ENCODE measurements at places on chromosomes 4 and X.

- DNase-seq = no peak
Observed at GRCh38 chr4:13329340-13329850, 154.7 kb downstream of the RAB28 start.

- no peak for DNase-seq
Observed at GRCh38 chr4:96228463-96228862, 388.6 kb downstream of the PDHA2 start.

GRCh38 chrX:107654872-107655761 is 26.8 kb downstream of the PRPS1 start:
- peak; percentile 72 for DNase-seq

DNA sequence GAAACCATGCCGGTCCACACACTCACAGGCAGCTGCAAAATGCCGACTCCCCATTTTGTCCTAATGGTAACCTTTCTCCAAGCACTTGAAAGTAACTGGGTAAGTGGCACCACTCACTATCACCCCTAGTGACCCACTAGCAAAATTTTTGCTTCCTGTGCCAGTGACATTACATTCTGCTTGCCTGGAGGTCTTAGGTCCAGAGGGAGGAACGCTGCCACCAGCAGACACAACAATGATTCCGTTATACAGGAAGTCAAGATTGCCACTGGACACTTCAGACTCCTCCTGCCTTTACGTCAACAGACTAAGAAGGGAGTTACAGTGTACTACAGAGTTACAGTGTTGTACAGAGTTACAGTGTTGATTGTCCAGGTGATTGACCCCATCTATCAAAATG is 11.8 kb upstream of the TMEM192 start:
- no peak for DNase-seq

- DNase-seq = no peak
Observed at GRCh38 chrX:70421618-70422017, 1.5 kb upstream of the GDPD2 start.

- no peak for DNase-seq
Observed at GRCh38 chr4:169398316-169398715, 127.6 kb upstream of the SH3RF1 start.

GRCh38 chr4:148893095-148893494 is 450.9 kb upstream of the NR3C2 start:
- no peak for DNase-seq

Measured in upper lobe of left lung (tissue), 6 donors.